ENCODE measurements at places on chromosomes 2 and 18.

DNA sequence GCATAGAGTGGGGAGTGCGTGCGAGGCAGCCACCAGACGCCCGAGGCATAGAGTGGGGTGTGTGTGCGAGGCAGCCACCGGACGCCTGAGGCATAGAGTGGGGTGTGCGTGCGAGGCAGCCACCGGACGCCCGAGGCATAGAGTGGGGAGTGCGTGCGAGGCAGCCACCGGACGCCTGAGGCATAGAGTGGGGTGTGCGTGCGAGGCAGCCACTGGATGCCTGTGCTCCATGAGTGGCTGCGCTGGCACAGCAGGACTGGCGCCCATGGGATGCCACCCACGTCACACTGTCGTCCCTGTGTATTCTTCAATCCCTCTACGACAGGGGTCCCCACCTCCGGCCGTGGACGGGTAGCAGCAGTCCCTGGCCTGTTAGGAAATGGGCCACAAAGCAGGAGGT, 221.9 kb downstream of the HDAC4 start:
- DNase-seq, result no peak

- no peak for DNase-seq
Observed at GRCh38 chr18:74472312-74472711, 15.2 kb upstream of the DIPK1C start.

DNA sequence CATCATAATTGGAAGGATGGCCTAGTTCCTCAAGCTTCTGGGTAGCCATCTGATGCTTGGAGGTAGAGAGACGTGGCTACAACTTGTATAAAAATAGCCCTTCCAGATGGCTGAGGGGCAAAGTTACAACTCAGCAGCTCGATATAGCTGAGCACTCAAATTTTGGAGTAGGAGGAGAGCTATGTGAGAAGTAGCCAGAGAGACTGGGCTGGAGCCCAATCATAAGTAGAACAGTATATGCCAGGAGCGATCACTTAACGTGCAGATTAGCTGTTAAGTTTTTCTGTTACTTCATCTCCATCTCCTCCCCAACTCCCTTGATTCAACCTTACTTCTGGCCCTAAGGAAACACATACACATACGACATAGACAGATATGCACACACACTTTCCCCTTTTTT, 28.8 kb downstream of the CNRIP1 start:
- DNase-seq, result no peak

GRCh38 chr2:143974262-143974661, 545.7 kb downstream of the ZEB2 start:
- DNase-seq, result no peak

DNA sequence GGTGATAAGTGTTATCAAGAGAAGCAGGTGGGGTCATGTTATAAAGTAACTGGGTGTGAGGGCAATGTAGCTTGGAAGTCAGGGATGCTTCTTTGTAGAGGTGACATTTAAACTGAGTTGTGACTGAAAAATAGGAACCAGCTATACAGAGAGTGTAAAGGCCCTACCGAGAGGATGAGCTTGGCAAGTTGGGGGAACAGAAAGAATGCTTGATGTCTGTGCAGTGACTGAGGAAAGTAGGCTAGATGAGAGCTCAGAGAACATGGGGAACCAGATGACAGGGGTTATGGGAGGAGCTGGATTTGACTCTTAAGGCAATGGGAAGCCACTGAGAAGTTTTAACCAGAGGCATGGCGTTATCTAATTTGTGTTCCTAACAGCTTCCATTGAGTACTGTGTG, 115.3 kb downstream of the DOCK10 start:
- DNase-seq, result no peak

- DNase-seq, result no peak
Observed at GRCh38 chr2:173048897-173049661, 26.6 kb upstream of the MAP3K20 start.

DNA sequence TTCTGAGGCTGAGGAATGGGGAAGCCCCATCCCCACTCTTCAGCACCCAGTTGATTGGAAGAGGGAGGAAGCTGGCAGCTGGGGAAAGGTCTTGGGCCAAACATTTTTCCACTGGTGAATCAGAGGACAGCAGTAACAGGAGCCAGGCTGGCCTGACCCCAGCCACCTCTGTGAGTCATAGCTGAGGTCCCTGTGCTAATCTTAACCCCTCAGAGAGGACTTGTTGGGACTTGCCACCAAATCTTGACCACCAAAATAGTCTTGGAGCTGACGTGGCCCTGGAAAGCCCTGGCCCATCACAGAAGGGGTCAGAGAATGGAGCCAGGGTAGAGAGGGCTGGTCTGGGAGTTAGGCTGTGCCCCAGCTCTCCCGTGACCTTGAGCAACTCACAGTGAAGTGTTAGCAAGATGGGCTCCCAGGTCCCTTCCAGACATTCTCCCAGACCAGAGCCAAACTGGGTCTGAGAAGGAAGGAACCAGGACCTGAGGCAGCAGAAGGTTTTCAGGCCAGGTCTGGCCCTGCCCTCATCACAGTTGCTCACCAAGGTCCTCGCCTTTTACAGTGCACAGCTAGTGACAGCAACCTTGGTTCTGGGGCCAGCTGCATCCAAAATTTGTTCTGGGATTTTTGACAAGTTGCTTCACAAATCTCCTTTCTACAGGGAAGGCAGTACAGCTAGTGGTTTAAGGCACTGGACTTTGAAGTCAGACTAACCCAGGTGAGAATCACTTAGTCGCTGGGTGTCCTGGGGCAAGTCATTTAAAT, 266.6 kb downstream of the CYP26B1 start:
- no peak for DNase-seq

- no peak for DNase-seq
Observed at GRCh38 chr18:59300676-59301285, 17.7 kb downstream of the CPLX4 start.

DNA sequence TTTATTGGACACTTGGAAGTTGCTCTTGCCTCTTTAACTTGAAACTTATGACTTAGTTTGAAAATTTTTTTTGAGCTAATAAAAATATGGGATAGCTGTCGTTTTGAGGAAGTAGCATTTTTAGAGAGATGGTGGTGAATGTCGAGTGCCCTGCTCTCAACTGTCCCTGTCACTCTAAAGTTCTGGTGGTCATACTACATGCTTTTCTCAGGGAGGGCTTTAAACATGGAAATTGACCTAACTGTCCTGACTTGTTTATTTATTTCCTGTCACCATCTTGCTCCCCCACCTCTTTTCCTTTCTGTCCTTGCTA, 16.0 kb downstream of the CEP192 start:
- no peak for DNase-seq

DNA sequence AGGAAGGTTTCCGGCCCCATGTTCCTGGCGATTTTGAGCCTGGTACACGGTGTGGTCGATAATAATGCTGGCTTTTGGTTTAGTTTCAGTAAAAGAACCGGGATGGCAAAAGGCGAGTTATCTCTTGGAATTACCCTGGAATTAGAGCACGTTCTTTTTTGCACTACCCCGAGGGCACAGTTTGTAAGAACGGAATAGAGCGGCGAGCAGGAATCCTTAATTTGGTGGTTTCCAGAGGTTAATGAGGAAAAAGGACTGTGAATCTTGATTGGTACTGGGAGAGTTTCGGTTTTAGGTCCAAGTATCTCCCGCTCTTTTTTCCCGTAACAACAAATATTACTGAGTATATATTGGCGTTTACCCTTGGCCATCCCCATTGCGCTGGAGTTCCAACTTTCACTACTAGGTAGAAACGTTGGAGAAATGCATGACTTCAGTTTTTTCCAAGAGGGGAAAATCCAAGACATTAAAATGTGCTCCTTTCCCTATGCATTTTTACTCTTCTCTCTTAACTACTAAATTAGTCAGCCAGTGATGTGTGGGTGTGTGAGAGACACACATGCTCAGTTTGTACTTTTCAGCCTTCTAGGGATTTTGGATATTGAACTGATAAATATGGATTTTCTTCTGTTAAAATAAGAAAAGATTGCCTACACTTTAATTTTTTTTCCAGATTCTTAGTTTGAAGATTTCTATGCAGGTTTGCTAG, 160.8 kb downstream of the AGPS start:
- no peak for DNase-seq

- no peak for DNase-seq
Observed at GRCh38 chr2:42229949-42230348, 60.8 kb downstream of the EML4 start.

- DNase-seq, result no peak
Observed at GRCh38 chr2:184628051-184628450, 29.7 kb downstream of the ZNF804A start.

DNA sequence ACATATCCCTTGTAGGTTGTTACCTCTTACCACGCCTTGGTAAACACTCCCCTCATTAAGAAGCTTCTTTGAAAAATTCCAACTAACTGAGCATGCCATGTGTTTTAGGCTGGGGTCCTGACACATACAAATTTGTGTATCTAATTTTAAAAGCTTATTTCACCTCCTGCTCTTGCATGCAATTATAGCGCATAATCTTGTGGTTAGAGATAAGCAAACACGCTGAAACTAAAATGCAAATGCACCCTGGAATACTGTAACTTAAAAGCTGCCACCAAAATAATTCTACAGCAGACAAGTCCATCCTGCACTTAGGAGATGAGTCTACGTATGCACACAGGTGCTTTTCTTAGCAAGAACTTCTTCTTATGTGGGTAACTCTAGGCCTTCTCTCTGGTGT, 990.2 kb downstream of the TSN start:
- DNase-seq, result no peak

DNA sequence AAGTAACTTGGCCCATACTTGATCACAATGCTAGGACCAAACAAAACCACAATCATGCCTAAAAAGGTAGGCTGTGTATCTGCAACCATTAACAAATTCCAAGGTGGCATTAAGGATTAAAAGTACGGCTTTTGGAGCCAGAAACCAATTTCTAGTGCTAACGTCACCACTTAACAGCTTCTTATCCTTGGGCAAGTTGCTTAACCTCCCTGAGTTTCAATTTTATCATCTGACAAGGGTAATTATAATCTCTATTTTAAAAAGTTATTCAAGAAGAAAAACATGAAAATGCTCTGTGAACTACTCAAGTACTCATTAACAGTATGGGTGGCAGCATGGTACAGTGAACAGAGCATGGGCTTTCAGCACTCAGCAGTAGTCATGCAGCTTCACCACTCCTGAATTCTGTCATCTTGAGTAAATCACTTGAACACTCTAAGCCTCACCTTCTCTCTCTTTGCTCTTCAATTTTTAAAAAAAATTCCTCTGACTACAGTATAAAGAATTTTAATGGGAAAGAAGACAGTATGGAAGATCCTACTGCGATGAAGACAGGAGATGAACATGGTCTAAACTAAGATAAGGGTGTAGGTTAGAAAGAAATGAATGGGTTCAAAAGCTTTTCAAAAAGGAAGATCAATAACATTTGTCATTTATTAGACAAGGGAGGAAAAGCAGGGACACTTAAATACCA, 69.2 kb downstream of the SS18 start:
- no peak for DNase-seq

DNA sequence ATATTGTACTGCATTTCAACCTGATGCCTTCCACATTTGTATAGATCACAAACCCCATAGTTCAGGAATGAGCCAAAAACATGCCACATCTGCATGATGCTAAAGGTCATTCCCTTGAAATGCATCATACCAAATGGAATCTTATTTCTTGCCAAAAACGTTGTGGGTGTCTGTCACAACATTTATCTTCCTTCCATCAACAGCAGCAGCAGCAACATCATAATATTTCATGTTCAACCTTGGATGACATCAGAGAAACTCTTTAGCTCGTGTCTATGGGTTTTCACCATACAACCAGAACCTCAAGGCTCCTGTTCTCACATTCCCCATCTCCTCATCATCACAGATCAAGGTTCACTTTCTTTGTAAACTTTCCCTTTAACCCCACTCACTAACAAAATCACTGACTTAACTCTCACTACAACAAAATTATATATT, 221.3 kb upstream of the CTAGE1 start:
- no peak for DNase-seq

- DNase-seq, result no peak
Observed at GRCh38 chr2:7118606-7119131, 201.5 kb downstream of the RNF144A start.

GRCh38 chr18:79471046-79471445, 75.3 kb downstream of the NFATC1 start:
- no peak for DNase-seq

DNA sequence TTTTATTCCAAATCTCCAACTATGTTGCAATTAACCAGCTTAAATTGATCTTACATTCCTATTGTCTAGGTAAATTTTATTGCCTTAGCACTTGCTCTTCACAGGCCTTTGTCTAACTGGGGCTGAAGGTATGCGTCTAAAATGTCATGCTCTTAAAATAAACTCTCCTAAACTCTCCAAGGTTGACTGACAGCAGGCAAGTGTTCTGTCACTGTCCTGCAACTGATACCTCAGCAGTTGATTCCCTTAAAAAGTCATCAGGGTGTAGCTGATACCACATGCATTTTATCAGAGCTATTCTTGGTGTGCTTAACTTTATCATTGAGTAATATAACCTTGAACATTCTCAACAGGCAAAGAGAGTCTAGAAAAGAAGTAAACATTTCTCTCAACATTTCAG, 680 bp downstream of the TTN start:
- DNase-seq, result no peak

- no peak for DNase-seq
Observed at GRCh38 chr2:149741646-149742045, 154.1 kb upstream of the MMADHC start.

DNA sequence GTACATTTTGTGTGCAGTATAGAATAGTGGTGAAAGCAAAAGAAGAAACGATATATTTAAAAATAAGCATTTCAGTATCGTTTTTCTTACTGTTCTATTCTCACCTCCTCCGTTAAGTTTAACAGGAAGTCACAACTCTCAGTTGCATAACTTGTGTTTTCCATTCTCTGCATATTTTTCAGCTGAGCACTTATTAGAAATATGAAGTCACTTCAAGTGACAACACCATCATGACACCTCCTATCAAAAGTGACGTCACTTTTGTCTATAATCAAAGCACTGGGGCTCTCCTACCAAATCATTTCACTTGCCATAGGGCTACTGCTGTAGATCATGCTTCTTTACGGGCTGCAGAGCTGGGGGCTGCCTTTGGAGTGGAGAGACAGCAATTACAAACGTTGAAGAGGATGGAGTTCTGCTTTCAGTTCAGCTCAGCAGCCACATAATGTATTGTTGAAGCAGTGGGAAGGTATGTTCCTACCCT, 36.3 kb downstream of the STAT4 start:
- DNase-seq, result peak; percentile 6
